ENCODE measurements at places on chromosomes 4 and X.
A peak's percentile ranks its signal among the peaks of the same experiment; 100 is the strongest.

DNA sequence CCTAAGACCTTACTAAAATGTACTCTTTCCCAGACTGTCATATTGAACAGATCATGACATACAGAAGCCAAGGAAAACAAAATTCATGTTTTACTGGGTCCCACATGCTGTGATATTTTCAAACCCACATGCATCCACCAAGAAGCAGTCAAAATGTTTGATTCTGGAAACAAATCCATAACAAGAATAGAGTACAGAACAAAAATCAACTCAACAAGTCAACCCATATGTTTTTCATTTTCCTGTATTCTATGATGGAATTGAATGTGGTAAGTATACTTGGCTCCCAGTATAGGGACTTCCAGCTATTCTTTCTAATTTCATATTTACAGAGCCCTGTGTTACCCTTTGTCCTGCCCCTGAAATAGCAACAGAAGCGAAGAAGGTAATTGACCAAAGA is 106.8 kb downstream of the COL25A1 start:
- no peak for DNase-seq

GRCh38 chr4:8691151-8691775 is 98.7 kb downstream of the CPZ start:
- no peak for DNase-seq

- DNase-seq = no peak
These were observed 761.0 kb downstream of the IL1RAPL1 start for GRCh38 chrX:29348288-29348687.

DNA sequence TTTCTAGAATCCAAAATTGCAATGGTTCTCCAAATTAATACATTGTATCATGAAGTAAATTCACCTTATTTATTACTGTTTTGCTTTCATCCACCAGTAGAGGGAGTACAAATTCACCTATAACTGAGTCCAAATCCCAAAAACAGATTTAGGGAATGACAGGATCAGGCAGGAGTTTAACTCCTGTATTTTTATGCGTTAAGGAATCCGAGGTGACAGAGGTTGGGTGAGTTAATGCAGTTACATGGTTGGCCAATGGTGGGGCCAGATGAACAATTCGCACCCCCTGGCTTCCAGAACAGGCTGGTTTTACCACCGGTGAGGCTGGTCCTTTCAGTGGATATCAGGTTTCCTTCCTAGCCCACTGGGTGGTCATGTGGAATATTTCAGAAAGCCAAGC is 82.4 kb downstream of the MTNR1A start:
- no peak for DNase-seq

DNA sequence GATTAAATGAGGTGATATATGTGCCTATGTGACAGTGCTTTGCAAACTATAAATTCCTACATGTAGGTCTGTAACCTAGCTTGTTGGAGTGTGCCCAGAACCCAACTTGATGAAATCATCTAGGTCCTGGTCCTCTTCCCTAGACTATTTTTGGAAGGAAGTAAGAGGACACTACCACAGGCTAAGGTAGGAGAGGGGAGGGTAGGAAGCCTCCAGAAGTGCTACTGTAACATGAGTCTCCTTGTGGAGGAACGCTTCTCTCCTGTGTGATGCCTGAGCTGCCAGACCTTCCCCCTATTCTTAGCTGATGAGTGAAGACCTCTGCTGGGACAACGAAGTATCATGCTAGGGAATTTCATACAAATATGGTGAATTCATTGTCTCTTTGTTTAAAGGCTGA is 41.8 kb upstream of the IL21 start:
- no peak for DNase-seq

GRCh38 chr4:13559413-13559812 is 15.1 kb upstream of the NKX3-2 start:
- DNase-seq = no peak

GRCh38 chrX:108198420-108198819 is 106.8 kb downstream of the ATG4A start:
- DNase-seq = no peak

GRCh38 chrX:30900227-30900626 is 11.2 kb upstream of the TAB3 start:
- DNase-seq = no peak

GRCh38 chr4:112287258-112287989 is 1.7 kb upstream of the TIFA start:
- no peak for DNase-seq

DNA sequence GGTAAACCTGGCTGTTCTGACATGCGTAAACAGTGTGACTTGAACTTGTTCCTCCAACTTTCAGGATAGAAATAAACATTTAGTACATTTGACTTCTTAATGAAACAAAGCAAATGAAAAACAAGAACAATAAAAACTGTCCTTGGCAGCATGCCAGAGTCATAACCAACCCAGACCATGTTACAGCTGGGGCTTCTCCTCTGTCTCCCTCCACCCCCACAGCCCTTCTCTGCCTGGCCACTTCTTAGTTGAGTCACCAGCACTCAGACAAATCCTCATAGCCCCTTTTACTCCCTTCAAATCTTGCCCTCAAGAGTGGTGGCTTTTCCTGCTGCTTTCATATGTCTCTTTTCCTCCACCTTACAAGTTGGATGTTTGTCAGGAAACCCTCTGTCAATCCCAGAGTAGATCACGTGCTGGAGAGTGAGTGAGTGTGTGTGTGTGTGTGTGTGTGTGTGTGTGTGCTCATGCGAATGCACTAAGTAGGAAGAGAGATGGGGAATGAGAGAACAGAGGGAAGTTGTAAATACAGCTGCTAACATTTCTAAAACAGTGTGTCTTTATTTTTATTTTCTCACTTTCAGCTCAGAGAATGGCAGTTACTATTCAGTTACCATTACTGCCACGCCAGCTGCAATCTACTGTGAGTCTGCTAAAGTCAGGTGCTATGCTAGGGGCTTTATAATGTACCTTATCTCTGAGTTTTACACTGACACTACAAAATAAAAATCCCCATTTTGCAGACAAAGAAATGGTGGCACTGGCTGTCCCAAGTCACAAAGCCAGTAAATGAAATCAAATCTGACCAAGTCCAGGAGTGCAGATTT is 15.0 kb downstream of the SCARB2 start:
- DNase-seq = peak; percentile 47

DNA sequence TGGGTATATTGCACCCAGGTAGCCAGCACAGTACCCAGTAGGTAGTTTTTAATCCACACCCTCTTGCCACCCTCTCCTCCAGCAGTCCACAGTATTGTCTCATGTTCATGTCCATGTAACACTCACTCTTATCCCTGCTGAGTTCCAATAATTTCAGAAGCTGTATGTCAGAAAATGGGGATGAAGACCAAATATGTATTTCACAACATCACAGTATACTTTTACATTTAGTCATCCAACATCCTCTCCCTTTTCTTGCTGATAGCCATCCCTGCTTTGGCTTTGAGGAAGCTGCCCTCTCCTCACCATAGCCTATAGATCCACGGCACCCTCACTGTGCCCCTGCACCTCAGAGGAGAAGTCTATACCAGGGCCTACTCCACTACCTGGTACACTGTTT is 126.0 kb upstream of the LDB2 start:
- no peak for DNase-seq

- DNase-seq = no peak
These were observed 42.3 kb downstream of the FBXO8 start for GRCh38 chr4:174241162-174241561.

- no peak for DNase-seq
These were observed 51.3 kb upstream of the MAOA start for GRCh38 chrX:43604753-43605152.

DNA sequence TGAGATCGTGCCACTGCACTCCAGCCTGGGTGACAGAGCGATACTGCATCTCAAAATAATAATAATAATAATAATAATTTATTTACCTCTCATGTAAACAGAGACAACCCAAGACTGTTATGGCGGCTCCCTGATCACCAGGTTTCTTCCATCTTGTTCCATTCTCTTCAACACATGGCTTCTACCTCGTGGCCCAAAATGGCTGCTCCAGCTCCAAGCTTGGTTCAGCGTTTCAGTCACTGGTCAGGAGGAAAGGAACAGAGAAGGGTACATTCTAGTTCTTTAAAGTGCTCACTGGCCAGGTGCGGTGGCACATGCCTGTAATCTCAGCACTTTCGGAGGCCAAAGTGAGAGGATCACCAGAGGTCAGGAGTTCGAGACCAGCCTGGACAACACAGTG is 24.9 kb upstream of the CHRNA9 start:
- DNase-seq = no peak

DNA sequence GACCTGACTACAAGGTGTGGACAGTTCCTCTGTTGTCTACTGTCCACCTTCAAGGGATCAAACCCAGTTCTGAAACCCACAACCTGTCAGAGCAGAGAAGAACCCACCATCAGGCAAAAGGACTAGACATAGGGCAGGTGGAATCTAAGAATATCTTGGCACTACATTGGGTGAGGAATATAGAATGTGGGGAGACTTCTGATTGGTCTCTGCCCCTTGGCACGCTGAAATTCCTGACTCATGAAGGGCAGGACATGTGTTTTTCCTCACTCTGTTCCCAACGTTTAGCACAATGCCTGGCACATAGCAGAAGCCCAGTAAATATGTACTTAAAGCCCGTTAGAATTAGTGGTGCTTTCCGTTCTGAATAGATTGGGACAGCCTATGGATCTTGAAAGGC is 59.3 kb downstream of the TSPAN7 start:
- DNase-seq = no peak

DNA sequence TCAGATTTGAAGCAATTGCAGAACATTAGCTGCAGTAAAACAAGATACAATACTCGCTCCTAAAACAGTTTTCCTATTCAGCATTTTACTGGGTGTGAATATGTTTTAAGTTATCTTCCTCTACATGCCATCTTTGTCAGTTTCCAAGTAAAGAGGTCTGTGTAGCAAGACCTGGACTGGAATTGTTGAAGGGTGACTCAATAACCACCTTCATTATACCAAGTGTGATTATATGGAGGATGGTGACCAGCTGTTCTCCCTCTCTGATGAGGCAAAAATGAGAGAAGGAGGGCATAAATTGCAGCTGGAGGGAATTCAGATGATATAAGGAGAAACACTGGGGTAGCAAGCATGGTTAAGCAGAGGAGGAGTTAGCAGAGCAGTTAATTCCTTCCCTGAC is 922.1 kb upstream of the SLIT2 start:
- no peak for DNase-seq
